ENCODE measurements at places on chromosomes 16 and 17.

GRCh38 chr17:72176951-72177660 is 56.3 kb downstream of the SOX9 start:
- DNase-seq = no peak

DNA sequence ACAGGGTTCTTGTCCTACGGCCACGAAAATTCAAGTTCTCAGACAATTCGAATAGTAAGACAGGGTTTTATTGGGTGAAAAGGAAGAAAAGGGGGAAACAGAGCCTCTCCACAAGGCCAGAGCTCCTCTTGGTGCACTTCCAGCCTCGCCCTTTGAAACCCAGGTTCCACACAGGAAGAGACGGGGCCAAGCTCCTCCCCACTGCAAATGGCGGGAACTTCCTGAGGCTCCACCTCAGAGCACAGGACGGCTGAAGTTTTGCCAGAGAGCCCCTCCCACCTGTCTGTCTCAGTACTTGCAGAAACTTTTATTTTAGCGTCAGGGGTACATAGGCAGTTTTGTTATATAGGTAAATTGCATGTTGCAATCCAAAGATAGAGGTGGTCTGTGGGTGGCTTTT is 165.7 kb upstream of the CDH8 start:
- no peak for DNase-seq

DNA sequence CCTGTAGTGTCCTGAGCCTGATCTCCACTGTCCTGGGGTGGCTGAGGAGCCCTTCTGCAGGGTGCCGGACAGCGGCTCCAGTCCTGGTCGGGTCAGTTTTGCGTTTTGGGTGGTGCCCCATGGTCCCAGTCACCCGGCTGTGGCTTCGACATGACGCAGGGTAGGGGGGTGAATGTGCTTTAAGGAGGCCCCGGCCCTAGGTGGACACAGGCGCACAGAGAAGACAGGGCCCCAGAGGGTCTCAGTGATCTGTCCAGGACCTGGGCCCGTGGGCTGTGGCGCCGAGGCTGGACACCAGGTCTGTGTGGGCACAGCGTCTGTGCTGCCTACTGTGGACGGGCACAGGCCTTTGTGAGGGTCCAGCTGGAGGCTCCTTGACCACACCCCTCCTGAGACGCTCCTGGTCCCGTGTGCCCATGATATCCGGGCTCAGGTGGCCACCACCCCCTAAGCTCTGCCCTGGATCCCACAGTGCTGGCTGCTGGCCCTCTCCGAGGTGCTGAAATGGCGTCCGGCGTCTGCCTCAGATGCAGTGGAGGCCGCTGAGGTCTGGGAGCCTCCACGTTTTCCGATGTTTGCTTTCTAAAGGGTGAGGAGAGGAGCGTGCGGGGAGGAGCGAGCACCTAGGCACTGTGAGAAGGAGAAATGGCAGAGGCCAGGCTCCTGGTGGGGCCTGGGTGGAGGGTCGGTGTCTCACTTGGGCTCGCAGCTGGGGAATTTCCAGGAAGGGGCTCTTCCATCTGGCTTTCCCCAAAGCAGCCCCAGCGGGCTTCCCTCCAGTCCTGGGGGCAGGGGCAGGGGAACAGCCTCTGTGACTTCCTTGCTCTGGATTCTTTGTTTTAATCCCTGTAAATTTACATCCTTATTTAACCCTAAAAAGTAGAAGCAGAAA is 56.1 kb upstream of the ACSF3 start:
- DNase-seq = no peak

DNA sequence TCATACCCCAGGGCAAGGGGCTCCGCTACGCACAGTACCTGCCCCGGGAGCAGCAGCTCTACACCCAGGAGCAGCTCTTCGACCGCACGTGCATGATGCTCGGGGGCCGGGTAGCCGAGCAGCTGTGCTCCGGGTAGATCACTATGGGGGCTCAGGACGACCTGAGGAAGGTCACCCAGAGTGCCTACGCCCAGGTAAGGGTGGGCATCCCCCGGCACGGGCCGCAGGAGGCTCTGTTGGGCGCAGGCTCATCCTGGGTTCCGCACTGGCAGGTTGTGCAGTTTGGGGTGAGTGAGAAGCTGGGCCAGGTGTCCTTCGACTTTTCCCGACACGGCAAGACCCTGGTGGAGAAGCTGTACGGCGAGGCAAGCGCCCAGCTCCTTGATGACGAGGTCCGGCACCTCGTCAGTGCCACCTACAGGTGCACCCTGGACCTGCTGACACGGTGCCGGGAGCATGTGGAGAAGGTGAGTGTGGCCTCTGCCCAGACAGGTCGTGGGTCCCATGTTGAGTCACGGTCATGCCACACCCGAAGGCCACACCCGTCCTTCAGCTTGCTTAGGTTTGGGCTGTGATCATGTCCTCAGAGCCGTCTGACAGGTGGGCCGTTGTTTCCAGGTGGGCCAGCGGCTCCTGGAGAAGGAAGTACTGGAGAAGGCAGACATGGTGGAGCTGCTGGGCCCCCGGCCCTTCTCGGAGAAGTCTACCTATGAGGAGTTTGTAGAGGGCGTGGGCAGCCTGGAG is 19.3 kb downstream of the DBNDD1 start:
- no peak for DNase-seq

DNA sequence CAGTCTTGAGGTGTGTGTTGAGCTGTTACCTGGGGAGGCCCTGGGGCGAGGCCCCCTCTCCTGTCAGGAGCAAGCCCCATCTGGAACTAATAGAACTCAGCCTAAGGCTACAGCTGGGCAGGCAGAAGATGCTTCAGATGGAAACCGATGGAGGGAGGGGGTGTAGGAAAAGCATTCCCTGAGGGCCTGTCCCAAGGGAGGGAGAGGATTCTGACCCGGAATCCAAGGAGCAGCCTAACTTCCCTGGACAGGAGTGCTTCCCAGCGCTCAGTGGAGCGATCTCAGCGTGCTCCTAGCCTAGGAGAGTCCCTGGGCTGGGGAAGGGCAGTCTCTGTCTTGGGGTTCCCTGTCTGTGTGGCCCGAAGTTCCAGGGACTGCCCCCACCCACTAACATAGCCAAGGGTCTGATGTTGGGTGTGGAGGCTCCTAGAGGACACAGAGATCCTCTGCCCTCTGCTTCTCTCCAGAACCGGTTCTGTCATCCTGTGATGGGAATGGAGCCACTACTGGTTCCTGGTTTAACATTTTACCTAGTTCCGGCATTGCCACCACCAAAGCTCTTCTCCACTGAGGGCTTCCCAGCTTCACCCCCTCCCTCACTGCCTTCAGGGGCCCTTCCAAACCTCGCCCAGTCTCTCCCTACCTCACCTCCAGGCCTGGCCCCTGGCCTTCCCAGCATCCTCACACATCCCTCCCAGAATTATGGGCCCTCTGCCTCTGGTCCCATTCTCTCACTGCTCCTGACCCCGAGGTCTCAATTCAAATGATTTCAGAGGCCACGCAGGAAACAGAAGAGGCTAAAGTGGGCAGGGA is 58.7 kb downstream of the RTN4RL1 start:
- DNase-seq = no peak

- DNase-seq = no peak
Measured at GRCh38 chr17:63344383-63344782, 101.7 kb downstream of the CYB561 start.

Measured in CD4-positive, alpha-beta T cell treated with Interleukin-12 subunit alpha and Interleukin-12 subunit beta, for 1 hour (primary cell).